ENCODE measurements at places on chromosomes 2 and 18. TPM values are rescaled to one million over a fixed set of nuclear protein-coding genes. Genes with fewer than 3 reads are reported as not detected.

Gene ANKRD30B
- total RNA-seq, result 0.55 TPM

Gene CENPA
- 7.7 TPM for total RNA-seq

Gene EHD3
- 22.1 TPM for total RNA-seq

Gene SRD5A2
- total RNA-seq, result not detected

Gene DHRS9
- not detected for total RNA-seq

Gene ITGB6
- total RNA-seq, result not detected

Gene CABYR
- total RNA-seq, result 7.2 TPM

Gene REEP1
- total RNA-seq, result 0.11 TPM

Gene MC2R
- not detected for total RNA-seq

Gene B3GNT7
- total RNA-seq, result 0.11 TPM

Gene C2orf92
- total RNA-seq, result 2.5 TPM

Gene DOK6
- total RNA-seq, result 1.2 TPM

Gene TMEM131
- 42.0 TPM for total RNA-seq

Gene FBXO48
- 0.66 TPM for total RNA-seq

Gene TMEM127
- total RNA-seq, result 11.8 TPM

Gene METAP1D
- 6.6 TPM for total RNA-seq

Gene PDE11A
- 0.33 TPM for total RNA-seq

Gene GATA6
- 15.2 TPM for total RNA-seq

Gene ALKAL2
- not detected for total RNA-seq

Gene SLC9A4
- not detected for total RNA-seq

Gene LIPG
- 29.7 TPM for total RNA-seq

Gene ABCG8
- not detected for total RNA-seq

Gene MOCOS
- total RNA-seq, result 2.2 TPM

Gene ZBTB7C
- total RNA-seq, result not detected

Gene PMAIP1
- 67.4 TPM for total RNA-seq

Gene FARSB
- 10.7 TPM for total RNA-seq

Gene RAB17
- total RNA-seq, result 0.12 TPM

Gene ACMSD
- total RNA-seq, result not detected

Gene TMEFF2
- total RNA-seq, result 0.22 TPM

Gene POLE4
- 24.2 TPM for total RNA-seq
